ENCODE measurements at places on chromosomes 12 and 14. TPM values are rescaled to one million over a fixed set of nuclear protein-coding genes. Genes with fewer than 3 reads are reported as not detected.

GRCh38 chr14:29918981-29919380 lies 8.7 kb downstream of the PRKD1 start:
- no peak for DNase-seq

HSPB8 gene
- total RNA-seq: 29.7 TPM

GRCh38 chr14:99513183-99513694 lies 32.0 kb downstream of the CCNK start:
- no peak for DNase-seq

DNA sequence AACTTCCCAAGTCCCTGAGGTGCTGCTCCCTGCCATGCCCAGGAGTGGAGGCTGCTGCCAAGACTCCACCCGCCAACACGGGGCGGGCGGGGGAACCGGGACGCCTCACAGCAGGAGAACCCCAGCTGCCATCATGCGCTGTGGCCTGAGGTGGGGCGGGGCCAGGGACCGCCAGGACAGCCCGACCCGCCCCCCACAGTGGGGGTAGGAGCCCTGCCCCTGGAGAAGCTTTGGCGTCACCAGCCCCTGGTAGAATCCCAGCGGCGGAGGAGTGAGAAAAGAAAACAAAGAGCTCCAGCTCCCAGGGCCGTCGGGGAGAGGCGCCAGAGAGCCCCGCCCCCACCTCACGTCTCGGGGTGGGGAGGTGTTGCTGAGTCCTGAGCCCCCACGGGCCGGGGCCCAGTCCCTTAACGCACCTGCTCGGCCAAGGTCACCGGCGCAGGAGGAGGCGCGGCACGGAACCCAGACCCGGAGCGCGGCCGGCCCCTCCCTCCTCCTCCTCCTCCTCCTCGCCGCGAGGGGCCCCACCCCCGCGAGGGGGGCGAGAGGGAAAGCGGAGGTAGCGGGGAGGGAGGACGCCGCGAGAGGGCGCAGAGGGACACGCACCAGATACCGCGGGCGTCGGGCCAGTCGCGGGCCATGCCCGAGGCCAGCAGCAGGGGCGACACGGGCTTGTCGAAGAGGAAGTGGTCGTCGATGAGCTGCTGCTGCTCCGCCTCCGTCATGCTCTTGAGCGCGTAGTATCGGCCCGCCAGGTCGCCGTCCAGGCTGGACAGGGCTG lies 1.8 kb downstream of the CKB start:
- peak; percentile 93 for DNase-seq

DNA sequence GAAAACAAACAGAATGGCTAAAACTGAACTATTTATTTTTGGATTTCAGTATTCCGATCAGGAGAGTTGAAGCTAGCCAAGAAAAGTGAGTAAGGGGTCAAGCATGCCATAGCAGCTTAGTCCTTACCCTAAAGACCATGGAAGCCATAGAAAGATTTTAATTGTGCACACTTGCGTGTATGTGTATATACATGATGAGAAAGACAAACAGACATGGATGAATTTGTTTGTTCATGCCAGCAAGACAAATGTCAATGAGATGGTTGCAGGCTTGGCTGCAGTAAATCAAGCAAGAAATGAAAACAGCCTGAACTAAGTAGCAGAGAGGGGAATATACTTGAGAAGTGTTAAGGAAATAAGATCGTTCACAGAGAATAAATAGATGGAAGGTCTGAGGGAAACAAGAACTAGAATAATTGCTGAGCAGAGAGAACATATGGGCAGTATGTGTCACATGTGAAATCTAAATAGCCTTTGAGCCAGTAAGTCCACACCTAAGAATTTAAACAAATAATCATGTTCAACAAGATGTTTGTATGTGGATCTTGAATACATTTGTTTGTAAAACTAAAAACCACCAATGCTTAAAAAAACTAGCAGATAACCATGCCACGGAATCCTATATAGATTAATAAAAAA lies 14.8 kb downstream of the SNW1 start:
- no peak for DNase-seq

OASL gene
- total RNA-seq: 1.8 TPM

- no peak for DNase-seq
These were observed 56.6 kb downstream of the GALNT16 start for GRCh38 chr14:69316449-69317101.

CHPT1 gene
- total RNA-seq: 154 TPM

DNA sequence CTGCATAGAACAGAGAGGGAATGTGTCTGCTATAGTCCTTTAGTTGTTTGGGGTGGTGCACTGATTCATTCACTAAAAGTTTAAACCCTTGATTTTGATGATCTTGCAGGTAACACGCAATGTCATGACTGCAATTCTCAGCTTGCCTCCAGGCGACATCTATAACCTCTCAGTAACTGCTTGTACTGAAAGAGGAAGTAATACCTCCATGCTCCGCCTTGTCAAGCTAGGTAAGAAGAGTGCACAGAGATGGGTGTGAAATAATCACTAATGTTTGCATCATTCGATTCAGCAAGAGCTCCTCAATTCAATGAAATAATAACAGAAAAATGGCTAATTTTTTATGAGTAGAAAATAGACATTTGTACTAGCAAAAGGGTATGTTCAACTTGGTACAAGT lies 203.7 kb downstream of the PTPRO start:
- no peak for DNase-seq

- DNase-seq: no peak
These were observed 6.3 kb downstream of the SDSL start for GRCh38 chr12:113428482-113428881.

DNA sequence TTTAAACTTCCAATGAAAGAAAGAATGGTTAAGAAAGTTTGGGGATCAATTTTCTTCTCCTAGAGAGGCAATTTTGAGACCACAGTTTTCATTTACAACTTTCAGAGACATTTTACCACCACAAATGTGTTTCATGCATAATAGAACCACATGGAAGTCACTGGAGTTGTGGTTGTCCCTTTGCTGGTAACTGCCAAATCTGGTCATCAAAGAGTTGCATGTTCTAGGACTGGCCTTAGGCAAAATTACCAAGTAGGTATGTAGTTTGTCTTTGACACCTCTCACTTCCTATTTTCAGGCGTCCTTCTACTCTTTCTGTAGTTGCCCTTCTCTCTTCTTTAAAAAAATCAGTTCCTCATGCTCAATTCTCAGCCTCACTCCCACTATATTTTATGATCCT lies 54.3 kb upstream of the TMX1 start:
- no peak for DNase-seq

DNA sequence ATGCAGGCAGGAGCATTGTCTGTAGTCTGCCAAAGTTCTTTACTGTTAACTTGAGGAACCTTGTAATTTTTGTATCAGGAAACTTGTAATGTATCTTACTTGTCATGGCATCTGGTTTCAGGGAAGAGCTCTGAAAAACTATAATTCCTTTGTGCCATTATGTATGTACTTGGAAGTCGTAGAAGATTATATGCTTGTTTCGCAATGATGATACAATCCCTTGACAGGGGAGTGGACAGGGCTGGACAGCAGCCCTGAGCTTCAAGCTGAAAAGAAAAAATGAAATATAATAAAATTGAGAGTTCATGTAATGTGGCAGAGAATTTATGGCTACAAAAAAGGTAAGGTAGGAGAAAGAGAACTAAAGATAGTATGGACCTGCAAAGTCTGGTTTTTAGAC lies 7.4 kb upstream of the DLGAP5 start:
- DNase-seq: no peak

SERPINA1 gene
- total RNA-seq: 1.0 TPM

AVPR1A gene
- 1.6 TPM for total RNA-seq
